ENCODE measurements at places on chromosomes 7 and 10. TPM values are rescaled to one million over a fixed set of nuclear protein-coding genes. Genes with fewer than 3 reads are reported as not detected.

DNA sequence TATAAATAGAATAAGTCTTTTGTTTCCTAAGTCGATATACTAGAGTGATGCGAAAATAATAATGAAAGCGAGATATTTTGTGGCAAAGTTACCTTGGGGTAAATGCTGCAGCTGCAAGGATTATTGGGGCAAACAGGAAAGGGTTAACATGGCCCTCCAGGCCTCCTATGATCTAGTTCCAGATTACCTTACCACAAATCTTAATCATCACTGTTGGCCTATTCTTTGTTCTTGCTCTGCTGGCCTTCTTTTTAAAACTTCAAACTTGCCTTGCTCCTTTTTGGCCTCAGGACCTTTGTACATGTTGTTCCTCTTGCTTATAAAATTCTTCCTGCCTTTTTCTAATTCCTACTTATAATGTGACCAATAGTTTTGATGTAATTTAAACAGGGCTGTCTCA lies 81.5 kb downstream of the SEMA3C start:
- DNase-seq = no peak

The PDE6C gene
- not detected for total RNA-seq

The MRLN gene
- 0.82 TPM for total RNA-seq

- peak; percentile 67 for DNase-seq
These were observed 17.2 kb upstream of the GIMAP8 start for GRCh38 chr7:150432915-150433892.

DNA sequence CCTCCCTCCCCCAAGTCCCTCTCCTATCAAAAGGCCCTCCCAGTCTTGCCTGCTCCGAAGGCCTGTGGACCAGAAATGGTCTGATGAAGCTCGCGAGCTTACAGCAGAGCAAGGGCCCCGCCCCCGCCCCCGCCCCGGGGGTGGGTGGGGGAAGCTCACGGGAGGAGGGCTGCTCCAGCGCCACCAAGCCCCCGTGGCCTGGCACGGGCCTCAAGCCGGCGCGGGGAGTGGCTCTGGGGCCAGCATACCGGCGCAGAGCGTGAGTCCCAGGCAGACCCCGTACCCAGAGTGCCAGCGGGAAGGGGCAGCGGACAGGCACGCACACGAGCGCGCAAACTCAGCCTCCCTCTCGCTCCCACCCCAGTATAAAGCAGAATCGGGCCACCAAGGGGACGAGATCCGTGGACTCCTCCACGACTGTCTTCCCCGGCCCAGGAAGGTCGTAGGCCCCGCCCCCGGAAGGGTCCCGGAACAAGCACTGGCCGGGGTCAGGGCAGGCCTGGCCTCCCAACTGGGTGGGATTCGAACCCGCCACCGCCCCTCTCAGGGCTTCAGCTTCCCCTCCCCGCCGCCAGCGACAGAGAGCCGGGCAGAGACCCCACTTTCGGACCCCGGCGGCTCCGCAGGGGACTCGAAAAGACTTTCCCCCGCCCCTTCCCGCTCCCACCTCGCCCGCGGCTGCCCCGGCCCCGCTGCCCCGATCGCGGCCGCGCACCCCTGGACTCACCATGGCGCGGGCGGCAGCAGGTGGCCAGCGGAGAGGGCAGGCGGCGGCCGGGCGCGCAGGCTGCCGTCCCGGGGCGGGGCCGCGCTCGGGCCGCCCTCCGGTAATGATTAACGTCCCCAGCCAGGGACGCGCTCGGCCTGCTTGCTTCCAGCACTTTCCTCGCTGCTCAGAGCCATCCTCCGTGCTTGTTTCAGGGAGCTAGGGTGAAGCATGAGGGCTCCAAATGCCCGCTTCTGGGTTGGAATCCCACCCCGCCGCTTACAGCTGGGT lies at the start of gene PCBD1:
Gene PCBD1, minus strand, starts transcription at position 762 of the 997 bp plus-strand sequence. Its CDS starts 32 bp downstream, at position 730.
- DNase-seq = peak; percentile 94

The GBX1 gene
- total RNA-seq = not detected

DNA sequence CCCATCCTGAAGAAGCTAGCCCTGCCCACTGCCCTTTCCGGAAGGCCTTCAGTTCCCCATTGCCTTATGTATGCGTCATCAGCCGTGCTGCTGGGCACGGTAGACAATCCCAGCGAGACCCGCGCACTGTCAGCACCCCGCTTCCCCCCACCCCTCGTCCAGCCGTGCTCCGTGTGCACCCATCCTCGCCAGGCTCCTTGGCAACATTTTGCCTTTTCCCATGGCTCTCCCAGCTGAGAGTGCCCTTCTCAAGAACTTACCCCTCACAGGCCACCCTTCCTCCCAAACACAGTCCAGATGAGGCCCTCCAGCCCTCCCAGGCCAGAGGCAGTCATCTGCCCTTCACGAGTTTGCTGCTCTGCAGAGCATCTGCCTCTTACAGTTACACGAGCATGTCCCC lies 633.8 kb upstream of the FOXK1 start:
- DNase-seq = no peak

The MEOX2 gene
- total RNA-seq = not detected

The SGCE gene
- total RNA-seq = 0.38 TPM

DNA sequence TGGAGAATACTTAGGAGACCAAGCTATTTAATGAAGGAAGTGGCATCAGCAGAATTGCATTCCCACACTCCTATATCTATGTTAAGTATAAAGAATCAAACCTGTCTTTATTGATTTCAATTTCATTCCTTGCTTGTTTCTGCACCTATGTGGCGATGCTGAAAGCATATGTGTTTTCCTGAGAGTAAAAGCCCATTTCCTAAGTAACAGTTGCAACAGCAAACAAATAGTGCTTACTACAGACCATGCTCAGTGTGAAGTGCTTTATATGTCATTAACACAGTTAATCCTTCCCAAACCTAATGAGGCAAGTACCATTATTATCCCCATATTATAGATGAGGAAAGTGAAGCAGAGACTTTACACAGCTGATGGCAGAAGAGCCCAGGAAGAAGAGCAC lies 552.1 kb downstream of the PARD3 start:
- no peak for DNase-seq

DNA sequence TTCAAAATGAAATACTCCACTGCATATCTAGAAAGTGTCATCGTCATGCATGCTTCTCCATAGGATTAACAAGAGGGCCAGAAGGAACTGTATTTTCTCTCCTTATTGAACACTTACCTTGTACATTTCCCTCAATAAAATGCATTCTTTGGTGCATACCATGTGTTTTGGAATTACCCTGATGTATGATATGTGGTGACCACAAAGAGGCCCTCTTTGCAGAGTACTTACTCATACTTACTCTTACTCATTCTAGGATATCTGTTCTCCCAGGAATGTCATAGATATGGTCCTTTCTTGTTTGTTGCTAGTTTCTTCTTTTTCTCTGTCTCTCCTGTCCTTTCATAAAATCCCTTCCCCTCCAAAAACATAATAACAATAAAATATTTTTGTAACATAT lies 1087.1 kb upstream of the POT1 start:
- DNase-seq = no peak

The IFT22 gene
- total RNA-seq = 5.9 TPM

DNA sequence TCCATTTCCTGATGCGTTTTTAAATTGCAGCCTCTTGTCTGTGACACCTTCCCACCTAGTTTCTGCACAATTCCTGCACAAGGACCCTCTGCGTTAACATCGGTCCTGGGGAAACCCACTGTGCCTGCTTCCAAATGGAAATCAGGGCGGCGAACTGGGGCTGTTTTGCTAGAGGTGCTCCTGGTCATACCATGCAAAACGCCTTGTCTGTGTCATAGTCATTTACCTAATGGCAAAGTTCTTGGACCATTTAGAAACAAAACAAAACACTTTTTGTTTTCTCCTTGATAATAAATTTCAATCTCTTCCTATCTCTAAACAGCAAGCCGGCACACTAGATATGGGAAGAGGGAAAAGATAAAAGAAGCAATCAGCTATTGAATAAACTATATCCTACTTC lies 206.9 kb upstream of the KLF14 start:
- peak; percentile 55 for DNase-seq

The IQUB gene
- 0.05 TPM for total RNA-seq

DNA sequence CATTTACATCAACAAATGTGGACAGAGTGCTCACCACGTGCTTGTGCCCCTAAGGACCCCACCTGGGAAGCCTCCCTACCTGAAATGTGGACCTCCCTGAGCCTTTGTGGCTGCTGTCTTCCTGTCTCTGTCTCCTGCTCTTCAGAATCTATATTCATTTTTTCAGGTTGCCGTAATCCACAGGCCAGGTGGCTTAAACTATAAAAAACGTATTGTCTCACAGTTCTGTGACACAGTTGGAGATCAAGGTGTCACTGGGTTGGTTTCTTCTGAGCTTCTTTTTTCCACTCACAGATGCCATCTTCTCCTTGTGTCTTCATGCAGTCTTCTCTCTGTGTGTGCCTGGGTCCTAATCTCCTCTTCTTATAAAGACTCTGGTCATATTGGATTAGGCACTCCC lies 5.6 kb upstream of the VSTM4 start:
- no peak for DNase-seq

- DNase-seq = peak; percentile 76
These were observed 63.9 kb downstream of the TMEM209 start for GRCh38 chr7:130141161-130141883.

Data from activated CD4-positive, alpha-beta T cell treated with anti-CD3 and anti-CD28 coated beads, Interleukin-2, amount 10 ng/mL, durations not matched to agents 24 days and 14 days (primary cell).